NCI-H524 treated with DMSO at 0.1 percent for 48 hours (cell line): ENCODE measurements at places on chromosomes 13 and 19.

DNA sequence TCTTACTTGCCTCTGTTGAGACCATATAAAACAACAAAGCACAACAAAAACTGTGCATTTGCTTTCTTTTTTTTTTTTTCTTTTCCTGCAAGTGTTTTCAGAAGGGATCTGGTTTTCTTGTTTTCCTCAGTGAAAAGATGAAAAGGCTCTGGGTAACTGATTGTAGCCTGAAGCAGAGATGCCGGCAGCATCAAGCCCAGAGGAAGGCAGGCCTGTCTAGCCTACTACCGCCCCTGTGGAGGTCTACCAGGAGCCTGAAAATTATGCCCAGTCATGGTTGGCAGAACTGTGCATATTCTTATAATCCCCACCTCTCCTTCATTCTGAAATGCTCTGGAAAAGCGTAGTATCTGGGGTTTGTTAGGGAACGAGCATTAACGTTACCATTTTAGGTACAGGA is 32.6 kb upstream of the MEDAG start:
- DNase-seq, result no peak

DNA sequence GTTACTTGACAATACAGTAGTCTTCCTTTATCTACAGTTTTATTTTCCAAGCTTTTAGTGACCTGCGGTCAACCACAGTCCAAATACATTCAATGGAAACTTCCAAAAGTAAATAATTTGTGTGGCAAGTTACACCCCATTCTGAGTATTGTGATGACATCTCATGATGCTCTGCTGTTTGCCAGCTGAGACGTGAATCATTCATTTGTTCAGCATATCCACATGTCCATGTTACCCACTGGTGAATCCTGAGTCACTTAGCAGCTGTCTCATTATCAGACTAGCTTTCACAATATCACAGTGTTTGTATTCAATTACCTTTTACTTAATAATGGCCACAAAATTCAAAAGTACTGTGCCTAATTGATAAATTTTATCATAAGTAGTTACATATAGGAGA is 179.8 kb downstream of the PRR20E start:
- DNase-seq, result no peak

GRCh38 chr13:39528661-39528980 is 74.4 kb downstream of the LHFPL6 start:
- DNase-seq, result no peak

DNA sequence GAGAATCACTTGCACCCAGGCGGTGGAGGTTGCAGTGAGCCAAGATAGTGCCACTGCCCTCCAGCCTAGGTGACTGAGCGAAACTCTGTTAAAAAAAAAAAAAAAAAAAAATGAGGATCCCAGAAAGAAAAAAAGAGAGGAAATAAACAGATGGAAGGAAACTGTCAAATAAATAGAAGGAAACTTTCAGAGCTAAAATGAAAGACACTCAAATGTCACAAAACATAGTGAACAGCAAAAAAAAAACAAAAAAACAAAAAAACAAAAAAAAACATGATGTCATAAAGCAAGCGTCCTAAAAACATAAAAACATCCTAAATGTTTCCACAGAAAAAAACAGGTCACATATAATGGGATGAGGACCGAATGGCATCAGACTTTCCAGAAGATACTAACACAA is 15.0 kb downstream of the MLLT1 start:
- DNase-seq, result no peak

DNA sequence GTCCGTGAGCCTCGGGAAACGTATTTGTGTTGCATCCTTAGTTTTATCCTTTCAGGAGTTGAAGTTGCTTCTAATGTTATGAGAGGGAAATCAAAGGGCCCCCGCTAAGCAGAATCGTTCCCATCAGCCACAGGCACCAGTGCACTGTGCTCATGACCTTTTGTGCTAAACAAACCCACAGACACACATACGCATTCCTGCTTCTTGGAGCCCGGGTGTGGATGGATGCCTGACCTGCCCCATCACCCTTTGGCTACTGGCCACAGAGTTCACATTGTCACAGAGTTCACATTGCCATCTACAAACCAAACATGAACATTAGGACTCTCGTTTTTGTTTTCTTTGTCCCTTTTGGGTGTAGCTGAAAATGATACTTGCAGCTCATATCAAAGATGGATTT is 47.2 kb downstream of the CHST8 start:
- no peak for DNase-seq

DNA sequence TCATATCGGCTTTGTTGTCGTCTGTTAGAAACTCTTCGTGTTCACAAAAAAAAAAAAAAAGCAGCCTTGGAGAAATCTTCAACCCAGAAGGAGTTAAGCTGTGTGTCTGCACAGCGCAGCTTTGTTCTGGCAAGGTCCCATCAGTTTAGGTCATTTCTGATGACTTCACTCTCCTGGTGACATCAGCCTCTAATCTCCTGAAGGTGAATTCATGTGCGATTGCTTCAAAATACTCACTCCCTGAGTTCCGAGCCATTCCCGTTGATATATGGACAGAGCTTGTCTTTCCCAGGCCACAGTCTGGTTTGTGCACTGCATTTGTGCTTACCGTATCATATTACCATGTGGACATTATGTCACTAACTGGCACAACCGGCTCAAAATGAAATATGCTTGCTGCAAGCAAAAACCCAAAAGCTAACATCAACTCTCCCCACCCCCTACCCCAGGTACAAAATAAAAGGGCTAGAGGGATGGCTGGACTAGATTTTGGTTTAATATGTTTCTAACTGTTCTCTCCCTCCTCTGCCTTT is 342.4 kb downstream of the KCNRG start:
- no peak for DNase-seq

DNA sequence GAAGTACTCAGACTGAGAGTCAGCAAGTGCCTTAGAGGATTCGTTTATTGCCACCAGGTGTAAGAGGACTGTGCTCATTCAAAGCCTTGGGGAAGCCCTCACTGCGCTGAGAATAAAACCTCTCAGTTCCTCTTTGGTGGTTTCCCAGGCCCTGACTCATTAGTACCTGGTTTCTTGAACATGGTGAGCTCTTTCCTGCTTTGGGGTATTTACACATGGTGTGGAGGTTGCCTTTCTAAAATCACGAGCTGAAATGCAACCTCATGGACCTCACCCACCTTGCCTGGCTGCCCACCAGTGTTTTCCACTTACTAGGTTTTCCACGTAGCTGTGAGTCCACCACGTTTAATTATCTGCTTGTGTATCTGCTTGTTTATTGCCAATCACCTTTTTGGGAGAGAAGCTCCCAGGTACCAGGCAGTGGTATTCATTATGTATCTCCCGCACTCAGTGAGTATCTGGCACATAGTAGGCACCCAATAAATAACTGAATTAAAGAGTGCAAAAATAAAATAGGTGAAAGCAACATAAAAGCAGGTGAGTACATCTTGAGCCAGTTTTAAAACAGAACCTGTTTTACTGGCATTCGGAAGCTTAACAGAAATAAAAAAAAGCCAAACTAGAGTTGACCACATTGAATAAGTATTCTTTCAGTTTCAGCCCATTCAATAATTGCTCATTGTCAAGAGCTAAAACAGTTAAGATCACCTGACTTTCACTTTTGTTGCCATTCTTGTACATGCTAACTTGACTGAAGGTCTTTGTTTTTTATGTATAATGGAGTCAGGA is 533.0 kb downstream of the MYO16 start:
- no peak for DNase-seq

DNA sequence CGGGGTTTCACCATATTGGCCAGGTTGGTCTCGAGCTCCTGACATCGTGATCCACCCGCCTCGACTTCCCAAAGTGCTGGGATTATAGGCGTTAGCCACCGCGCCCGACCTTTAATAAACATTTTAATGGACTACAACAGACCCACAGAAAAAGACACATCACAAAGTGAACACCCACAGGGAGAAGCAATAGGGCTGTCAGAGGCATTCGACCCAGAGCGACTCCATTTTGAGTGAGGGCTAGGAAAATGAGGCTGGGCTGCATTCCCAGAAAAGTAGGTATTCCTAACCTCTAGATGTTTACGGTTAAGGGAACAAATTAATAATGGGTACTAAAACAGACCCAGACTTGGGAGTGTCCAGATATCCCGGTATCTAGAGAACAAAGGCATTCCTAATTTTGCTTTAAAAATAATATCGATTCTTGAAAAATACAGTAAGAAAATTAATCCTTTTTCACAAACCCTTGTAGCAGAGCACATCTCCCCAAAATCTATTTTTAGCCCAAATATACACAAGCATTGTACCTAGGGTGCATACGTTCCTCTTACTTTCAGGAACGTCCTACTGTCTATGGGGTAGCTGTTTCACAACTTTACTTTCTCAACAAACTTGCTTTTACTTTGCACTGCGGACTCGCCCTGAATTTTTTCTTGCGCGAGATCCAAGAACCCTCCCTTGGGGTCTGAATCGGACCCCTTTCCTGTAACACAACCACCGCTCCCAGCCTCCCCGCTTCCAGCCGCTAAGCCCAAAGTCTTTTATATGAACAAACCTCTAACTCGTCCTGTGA is 811 bp upstream of the ZNF8 start:
- DNase-seq, result no peak

- no peak for DNase-seq
Measured at GRCh38 chr19:7214324-7215089, 79.7 kb downstream of the INSR start.

GRCh38 chr13:82439159-82439904 is 1442.9 kb downstream of the SLITRK1 start:
- DNase-seq, result no peak

DNA sequence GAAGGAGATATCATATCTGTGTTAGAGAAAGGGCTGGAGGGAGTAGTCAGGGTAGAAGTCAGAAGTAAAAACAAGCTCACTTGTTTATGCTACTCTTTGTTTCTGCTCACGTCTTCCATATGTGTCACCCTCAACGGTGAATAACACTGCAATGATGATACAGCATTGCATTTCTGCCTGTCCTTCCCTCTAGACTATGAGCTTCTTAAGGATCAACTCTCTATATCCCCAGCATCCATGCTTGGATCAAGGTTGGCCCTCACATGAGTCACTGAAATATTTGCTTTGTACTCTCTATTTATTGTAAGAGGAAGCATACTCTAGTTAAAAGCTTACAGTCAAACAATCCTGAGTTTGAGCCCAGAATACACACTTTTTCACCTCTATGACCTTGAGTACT is 406.0 kb downstream of the RFC3 start:
- DNase-seq, result no peak

DNA sequence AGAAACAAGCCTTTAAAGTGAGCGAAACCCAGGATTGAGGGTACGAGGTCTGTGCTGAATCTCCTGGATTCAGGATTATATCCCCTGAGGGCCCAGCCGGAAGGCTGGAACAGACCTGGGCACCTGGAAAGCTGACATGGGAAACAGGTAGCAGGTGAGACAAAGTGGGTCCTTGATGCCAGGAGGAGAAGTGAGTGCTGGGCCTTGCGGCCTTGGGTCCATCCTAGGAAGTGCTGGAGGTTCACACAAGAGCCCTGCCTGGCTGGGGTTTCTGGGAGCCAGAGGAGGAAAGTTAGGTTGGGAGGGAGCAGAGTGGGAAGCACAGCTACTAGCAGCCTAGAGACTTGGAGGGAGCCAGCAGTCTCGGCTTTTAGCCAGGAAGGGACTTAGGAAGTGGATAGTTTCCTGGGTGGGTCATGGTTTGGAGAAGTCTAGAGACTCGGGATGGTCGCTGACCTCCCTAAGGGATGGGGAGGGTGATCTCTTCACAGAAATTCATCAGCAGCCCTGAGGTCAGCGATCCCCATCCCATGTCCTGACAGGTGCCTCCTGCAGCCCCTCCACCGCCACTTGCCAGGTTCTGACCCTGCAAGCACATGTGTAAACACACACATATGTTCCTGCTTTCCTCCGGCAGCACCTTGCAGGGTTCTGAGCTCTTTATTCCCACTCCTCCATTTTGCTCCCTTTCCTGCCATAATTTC is 29.4 kb upstream of the ZNF492 start:
- DNase-seq, result no peak

DNA sequence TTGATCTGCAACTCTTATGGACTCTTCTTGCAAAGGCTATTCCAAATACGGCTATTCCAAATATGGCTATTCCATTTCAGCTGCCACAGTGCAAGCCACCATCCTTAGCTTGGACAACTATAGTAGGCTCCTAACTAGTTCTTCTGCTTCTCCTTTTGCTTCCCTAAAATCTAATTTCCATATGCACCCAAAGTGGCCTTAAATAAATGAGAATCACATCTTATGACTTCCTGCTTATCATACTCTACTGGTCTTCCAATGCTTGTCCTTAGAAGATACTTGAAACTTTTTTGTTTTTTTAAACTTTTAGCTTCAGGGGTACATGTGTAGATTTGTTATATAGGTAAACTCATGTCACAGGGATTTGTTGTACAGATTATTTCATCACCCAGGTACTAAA is 4.9 kb downstream of the UCHL3 start:
- no peak for DNase-seq

DNA sequence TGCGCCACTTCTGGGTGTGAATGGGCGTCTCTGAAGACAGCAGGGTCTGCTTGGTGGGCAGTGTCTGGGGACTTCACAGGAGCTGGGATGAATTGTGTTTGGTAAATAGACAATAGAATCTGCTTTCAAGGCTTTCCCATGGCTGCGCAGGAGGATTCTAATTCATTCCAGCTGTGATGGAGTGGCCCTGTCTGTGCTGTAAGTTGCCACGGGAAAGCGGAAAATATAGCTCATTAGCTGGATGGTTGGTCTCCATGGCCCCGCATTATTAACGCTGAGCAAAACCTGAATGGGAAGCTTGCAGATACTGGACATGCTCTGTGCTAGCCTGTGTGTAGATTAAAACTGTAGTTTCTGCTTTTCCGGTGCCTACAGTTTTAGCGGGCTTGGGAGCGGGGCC is 15.6 kb upstream of the C1QTNF9 start:
- no peak for DNase-seq

- DNase-seq, result no peak
Measured at GRCh38 chr19:7734220-7735203, 2.6 kb upstream of the CLEC4G start.

GRCh38 chr13:31818236-31818635 is 78.9 kb downstream of the RXFP2 start:
- DNase-seq, result no peak

DNA sequence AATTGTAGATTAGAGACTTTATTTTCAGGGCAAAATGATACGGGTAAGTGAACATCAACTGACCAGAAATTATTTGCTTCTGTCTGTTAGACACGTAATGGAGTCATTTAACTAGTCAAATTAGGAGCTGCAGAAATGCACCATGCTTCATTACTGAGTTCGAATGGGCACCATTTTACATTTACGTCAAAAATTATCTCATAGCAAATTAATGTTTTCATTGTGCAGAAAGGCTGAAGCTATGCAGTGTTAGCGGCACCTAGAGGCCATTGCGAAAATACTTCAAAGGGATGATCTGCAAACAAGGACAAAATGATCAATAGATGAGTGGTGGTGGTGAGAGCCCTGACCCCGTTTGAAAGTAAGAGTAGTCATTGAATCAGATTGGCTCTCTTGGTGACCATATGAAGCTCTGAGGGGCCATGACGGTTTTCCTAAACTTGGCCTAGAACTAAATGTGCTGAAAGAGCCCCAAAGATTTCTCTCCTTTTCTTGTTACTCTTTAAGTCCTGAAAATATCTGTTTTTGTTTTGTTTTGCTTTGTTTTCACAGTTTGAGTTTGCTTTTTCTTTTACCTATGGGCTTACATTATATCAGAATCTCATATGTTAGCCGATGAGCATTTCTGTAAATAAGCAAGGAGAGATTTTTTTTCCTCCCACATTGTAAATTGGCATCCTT is 277.9 kb downstream of the ZNF536 start:
- no peak for DNase-seq
